ENCODE measurements at places on chromosomes 13 and 19.

DNA sequence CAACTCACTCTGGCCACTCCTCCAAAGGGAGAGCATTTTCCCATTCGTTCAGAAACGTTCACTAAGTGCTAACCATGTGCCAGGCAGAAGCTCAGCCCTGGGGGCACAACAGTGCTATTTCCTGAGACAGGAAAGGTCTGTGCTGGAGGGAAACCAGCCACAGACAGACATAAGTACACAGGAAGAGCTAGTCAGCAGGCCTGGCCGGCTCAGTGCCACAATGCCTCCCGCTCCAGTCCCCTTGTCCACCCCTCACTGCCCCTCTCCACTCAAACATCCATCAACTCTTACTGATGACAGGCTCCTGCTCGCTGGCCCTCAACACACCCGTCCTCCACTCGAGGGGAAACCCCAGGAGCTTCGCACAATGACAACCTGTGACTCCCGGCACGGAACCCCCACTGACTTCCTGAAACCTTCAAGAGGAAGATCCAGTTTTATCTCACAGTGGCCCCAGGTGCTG, 11.3 kb upstream of the PLA2G4C start:
- no peak for DNase-seq

- no peak for DNase-seq
These were observed 354.5 kb upstream of the NBEA start for GRCh38 chr13:34587576-34587975.

GRCh38 chr19:1206864-1207450, 1.4 kb downstream of the STK11 start:
- no peak for DNase-seq

DNA sequence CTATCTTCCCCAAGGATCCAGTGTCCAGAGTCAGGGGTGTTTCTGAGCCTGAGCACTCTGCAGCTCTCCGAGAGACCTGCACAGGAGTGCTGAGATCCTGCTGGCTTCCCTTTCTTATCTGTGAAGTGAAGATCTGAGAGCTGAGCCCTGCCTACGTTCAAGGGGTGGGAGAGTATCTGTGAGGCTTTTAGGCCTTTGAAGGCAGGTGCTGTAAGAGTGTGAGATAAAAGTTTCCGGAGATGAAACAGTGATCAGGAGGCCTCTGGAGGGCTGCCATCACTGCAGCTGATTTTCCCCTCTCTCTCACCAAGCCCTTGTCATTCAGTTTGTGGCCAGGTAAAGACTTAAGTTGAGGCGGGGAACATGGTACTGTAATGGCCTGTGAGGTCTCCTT, 83.1 kb downstream of the AKAP11 start:
- no peak for DNase-seq

- DNase-seq, result no peak
These were observed 40.8 kb upstream of the RFXAP start for GRCh38 chr13:36778083-36778671.

DNA sequence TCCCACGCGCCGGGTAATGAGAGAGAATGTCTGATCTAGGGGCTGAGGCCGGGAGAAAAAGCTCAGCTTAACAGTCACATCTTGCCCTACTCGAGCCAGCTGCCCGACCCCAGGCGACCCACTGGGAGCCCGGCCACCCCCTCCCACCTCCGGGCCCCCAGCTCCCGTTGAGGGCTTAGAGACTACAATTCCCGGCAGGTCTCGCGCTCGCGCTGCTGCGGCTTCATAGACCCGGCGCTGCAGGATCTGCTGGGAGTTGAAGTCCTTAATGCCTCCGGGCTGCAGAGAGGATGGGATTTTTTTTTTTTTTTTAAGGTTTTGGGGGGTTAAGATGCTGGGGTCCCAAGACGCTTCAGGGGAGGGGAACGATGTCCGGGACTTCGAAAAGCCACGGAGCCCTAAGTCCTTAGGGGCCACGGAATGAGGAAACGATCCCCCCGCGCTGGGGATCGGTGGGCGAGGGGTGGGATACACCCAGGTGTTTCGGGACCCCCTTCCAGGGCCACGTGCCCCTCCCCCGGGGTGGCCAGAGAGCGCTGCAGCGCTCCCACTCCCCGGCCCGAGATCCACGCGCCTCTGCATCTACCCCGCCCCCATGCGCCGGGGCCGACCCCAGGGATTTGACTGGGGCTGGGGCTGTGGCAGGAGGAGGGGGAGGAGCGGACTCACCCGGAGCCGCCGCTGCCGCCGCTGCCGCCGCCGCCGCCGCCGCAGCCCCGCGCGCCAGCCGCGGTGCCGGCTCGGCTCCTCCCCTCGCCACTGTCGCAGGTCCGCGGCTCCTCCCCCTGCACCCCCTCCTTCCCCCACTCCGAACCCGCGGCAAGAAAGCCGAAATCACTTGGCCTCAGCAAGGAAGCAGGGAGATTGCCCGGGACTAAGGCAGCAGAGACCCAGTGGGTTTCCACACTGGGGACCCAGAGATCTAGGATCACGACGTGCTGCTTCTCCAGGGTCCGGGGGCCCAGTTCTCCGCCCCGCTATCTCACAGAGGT, at the start of gene SYT3:
SYT3 (minus strand) TSS at position 761 of the 992 bp plus-strand sequence. CDS start 2,470 bp downstream, outside the sequence.
- no peak for DNase-seq

DNA sequence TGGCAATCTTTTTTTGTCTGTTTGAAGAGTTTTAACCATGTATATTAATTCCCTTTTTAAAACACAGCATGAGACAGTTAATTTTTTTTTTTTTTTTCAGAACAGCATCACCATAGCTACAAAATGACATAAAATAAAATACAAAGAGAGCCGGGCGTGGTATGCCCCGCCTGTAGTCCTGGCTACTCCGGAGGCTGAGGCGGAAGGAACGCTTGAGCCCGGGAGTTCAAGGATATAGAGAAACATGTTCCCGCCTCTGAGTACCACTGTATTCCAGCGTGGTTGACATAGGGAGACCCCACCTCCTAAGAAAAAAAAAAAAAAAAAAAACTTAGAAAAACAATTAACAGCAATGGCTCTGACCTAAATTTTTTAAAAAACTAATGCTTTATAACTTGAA, 10.0 kb upstream of the INSR start:
- no peak for DNase-seq

DNA sequence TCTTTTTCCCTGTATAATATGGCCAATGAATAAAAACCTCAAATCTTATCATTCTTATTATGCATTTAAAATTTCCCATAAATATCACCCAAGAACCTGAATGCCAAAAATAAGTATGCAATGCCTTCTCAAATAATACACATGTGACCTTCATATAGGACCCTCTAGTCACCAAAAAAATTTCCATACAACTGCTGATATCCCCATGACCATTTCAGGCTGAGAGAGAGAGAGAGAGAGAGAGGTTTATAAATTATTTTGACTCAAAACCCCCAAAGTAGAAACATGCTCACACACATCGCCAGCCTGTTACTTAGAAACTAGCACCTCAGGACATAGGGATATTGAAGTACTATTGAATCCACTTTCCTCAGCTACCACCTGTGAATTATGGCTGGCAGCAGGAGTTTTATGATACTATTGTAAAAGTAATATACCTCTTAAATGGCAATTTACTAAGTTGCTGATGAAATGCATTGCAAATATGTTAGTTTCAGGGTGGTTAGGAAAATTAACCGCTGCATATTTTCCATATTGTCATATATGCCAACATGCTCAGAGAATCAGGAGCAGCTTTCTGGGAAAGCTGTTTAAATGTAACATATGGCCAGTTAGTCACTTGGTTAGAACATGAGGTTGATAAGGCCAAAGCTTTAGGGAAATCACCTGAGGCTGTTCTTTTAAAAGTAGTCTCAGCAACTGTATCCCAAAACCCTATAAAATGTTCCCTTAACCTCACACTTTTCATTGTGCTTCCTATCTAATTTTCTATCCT, 230.8 kb downstream of the DCT start:
- no peak for DNase-seq

- no peak for DNase-seq
These were observed 100.2 kb downstream of the ENOX1 start for GRCh38 chr13:43686557-43686956.

GRCh38 chr19:55559684-55560083, 14.3 kb upstream of the SBK3 start:
- no peak for DNase-seq

GRCh38 chr13:34419755-34420154, 522.3 kb upstream of the NBEA start:
- no peak for DNase-seq

- DNase-seq, result no peak
These were observed 616 bp downstream of the HNRNPUL1 start for GRCh38 chr19:41264581-41265394.

DNA sequence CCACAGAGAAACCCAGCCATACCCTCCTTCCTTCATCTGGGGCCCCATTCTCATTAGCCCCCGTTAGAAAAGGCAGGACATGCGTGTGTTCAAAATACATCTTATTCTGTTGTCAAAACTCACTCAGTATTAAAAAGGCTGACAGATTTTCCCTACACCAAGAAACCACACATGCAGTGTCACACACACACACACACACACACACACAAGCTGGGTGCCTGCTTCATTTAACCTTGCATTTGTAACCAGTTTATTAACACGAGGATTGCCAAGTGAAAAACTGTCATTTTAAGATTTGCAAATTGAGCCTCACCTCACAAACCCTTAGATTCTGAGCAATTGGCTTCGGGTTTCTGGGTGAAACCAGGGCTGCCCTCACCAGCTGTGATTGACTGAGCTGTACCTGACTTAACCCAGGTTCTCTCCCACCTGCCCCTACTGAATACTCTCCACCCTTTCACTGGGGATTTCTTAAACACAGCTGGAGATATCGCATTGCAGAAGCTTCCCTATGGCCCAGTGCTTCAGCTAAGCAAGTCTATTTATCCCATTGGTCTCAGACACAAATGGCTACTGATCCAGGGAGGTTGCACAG, 172.7 kb upstream of the ZNF507 start:
- DNase-seq, result no peak

DNA sequence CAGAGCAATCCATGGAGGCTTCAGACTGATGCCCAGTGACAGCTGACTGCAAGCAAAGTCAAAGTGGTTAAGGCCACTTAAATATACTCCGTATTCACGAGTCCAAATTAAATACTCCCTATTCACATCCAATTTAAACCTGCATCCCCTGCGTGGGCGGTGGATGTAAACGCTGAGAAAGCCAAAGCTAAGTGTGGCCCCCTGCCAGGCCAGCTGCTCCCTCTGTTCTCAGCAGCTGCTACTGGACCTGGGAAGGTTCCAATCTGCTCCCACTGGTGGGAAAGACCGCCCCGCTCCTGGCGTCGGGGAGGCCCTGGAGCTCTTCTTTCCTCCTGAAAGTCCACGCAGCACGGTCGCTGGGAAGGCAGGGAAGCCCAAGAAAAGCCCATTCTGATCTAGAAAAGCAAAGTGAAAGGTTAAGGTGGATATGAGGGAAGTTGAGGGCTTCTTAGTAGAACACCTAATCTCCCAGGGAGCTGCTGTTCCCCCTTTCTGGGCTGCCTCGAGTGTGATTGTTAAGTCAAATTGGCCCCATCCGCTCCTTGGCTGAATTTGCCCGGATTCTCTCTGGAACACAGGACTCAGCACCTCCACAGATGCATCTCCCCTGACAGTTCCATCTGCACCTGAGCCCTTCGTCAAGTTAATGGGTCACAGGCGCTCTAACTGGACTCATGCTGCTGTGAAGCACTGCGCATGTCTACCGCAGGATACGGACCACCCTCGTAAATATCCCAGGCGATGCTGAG, 205.5 kb downstream of the USP12 start:
- no peak for DNase-seq

DNA sequence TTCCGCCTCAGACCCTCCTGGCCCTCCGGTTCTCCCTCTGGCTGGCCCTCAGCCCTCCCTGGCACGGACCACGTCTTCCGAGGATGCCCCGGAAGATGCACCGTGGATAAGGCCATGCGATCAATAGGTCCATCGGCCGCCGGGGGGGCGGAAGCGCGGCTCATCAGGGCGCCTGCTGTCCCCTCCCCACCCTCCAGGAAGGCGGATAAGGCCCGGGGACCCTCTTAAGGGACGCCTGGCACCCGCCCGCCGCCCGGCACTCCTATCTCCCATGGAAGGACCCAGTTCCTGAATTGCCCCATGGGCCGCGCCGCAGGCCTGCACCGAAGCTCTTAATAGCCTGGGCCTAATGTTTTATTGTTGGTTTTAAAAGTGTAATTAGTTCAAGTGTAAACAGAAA, 46.2 kb upstream of the TCF3 start:
- no peak for DNase-seq

DNA sequence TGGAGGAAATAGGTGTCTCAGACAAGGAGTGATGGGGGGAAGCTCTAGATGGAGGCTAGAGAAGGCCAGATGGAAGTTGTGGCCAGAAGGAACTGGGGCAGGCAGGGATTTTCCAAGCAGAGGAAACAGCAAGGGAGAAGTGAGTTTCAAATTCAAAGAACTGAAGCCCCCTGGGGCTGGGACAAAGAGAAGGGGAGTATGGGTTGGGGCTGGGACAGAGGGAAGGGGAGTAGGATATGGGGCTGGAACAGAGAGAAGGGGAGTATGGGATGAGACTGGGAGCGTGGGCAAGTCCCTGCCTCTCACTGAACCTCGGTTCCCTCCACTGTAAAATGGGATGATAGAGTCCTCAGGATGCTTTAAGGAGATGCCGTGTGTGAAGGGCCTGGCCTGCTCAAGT, 1.9 kb upstream of the GTF2F1 start:
- DNase-seq, result no peak

DNA sequence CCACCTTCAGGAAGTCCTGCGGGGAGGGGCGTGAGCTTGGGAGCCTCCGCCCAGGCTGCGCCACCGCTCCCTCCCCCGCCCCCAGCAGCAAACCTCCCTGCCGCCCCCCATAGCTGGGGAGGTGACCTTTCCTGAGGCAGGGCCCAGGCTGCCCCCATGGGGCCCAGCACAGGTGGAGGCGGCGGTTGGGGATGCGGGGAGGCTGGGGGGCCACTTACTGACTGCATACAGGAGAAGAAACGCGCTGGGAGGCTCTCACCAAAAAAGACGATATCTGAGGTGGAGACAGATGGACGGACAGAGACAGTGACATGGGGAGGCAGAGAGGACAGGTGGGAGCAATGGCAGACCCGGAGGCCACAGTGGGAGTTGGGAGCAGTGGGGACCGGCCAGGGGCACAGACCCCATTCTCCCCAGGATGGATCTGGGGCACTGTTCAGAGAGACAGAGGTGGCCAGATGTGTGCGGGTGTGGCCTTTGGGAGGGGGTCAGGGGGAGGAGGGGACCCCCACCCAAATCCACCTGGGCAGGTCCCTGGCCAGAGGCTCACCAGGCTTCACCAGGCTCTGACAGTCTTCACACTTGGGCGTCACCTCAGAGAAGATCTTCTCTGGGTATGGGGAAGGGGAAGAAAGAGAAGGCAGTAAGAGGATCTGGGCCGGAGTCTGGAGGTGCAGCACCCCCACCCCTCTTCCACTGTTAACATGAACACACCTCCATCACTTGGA, 3.0 kb upstream of the RINL start:
- no peak for DNase-seq

- DNase-seq, result no peak
These were observed 62.5 kb upstream of the PDX1 start for GRCh38 chr13:27857282-27857681.

- DNase-seq, result no peak
These were observed 189.1 kb downstream of the GGACT start for GRCh38 chr13:100399455-100399854.

GRCh38 chr13:36357692-36358091, 11.5 kb upstream of the SPART start:
- DNase-seq, result no peak

GRCh38 chr13:40269086-40269485, 397.4 kb downstream of the FOXO1 start:
- no peak for DNase-seq

Data from cortex of kidney (tissue), 1 donor.